ENCODE measurements at places on chromosomes 12 and 14.

DNA sequence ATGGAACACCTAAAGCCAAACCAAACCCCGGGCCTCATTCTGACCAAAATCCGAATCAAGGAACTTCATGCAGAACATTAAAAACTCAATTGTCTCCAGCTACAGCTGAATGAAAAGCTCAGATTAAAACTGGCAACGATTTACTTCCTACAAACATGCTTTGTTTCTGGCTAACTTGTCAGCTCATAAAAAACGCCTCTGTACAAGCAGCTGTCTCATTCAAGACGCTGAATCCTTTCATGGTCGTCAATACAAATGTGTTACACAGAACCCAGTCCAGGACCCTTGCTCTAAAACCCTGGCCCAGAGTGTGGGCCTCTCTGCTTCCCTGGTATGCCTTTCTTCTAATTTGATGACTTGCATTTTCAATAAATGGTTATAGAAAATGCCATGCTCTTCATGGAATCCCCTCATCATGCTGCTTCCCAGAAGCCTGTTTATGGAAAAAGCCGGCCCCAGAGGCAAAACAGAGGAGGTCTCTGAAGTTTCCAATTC is 183.1 kb downstream of the PHLDA1 start:
- no peaks in the 10 kb centered on the region for H3K4me1 ChIP-seq
- DNase-seq, result no peak
- no peak overlapping the region for H3K4me3 ChIP-seq
- no peaks in the 10 kb centered on the region for H3K27me3 ChIP-seq
- H3K27ac ChIP-seq, result no peak overlapping the region

GRCh38 chr14:101819251-101819990 is 57.9 kb downstream of the PPP2R5C start:
- H3K36me3 ChIP-seq, result no peaks in the 10 kb centered on the region
- peaks cover 32% of the 10 kb centered on the region for H3K4me1 ChIP-seq
- no peak overlapping the region for H3K4me3 ChIP-seq

- no peaks in the 10 kb centered on the region for H3K36me3 ChIP-seq
- no peaks in the 10 kb centered on the region for H3K4me1 ChIP-seq
- H3K4me3 ChIP-seq, result no peak overlapping the region
- no peak for DNase-seq
- H3K27ac ChIP-seq, result no peak overlapping the region
- no peaks in the 10 kb centered on the region for H3K27me3 ChIP-seq
Measured at GRCh38 chr14:104267895-104268294, 129.5 kb downstream of the KIF26A start.

DNA sequence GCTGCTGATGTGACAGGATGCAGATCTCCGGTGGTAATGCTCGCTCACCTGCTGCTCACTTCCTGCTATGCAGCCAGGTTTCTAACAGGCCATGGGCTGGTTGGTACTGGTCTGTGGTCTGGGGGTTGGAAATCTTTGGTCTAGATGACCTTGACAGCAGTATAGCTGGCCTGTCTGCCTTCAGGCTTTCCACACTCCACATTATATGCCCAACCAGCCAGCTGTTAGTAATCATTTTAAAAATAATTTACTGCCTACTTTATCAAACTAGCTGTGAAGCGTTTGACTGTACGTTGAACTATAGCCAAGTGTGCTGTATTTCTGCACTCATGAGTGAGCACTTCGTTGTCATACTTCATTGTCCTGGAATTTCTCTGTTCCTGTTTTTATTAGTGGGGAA is 424.0 kb upstream of the GARIN6 start:
- H3K27me3 ChIP-seq, result no peaks in the 10 kb centered on the region
- no peak for DNase-seq
- no peak overlapping the region for H3K4me3 ChIP-seq
- H3K4me1 ChIP-seq, result no peaks in the 10 kb centered on the region
- H3K36me3 ChIP-seq, result no peaks in the 10 kb centered on the region

DNA sequence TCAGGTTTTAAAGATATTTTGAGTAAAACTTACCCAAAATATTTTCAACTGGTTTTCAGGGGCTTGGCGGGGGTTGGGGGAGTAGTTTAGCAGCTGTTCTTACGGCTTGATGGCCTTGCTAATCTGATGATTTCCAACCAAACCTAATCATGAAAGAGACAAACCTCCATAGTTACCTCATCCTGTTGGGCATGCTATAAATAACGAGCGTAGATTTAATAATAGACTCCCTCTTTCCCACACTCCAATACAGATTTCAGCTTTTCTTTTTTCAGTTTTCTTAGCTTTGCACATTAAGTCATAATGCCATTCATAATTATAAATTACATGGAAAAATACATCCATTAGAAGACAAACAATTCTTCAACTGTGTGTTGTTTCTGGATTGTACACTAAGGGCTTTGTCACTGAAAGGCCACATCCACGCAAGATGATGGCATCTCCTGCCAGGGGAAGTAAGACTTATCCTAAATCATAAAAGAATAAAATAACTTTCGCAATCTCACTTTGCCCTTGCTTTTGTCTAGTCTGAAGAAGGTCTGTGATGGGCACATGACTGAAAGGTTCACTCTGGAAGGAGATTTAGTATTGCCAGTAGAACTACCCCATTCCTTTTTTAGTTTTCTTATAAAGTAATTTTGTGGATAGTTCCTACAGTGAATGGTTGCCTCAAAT is 23.2 kb downstream of the ITPR2 start:
- no peak overlapping the region for H3K4me3 ChIP-seq
- no peak for DNase-seq
- peaks cover 20% of the 10 kb centered on the region for H3K4me1 ChIP-seq
- no peak overlapping the region for H3K27ac ChIP-seq

DNA sequence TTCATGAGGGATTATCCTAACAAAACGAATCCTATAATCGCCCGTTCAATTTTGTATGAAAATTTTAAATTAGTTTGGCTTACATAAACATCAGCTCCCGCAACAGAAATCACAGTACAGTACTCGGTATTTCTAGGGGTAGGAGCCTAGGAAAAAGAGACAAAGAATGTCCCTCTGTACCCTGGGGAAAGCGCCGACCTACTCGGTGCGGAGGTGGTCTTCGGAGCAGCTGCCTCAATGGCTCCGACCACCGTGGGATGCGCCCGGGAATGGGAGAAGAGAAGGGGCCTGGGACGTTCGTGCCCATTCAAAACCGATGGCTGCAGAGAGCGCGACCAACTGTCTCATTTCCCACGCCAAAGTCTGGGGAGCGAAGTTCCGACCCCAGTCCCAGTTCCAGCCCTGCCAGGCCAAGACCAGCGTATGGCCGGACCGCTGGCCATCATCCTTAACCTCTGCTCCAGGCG is 618 bp downstream of the GNPNAT1 start:
- peaks cover 9% of the 10 kb centered on the region for H3K4me1 ChIP-seq
- H3K27me3 ChIP-seq, result no peaks in the 10 kb centered on the region
- peak overlapping the region; percentile 78 for H3K4me3 ChIP-seq
- DNase-seq, result no peak

DNA sequence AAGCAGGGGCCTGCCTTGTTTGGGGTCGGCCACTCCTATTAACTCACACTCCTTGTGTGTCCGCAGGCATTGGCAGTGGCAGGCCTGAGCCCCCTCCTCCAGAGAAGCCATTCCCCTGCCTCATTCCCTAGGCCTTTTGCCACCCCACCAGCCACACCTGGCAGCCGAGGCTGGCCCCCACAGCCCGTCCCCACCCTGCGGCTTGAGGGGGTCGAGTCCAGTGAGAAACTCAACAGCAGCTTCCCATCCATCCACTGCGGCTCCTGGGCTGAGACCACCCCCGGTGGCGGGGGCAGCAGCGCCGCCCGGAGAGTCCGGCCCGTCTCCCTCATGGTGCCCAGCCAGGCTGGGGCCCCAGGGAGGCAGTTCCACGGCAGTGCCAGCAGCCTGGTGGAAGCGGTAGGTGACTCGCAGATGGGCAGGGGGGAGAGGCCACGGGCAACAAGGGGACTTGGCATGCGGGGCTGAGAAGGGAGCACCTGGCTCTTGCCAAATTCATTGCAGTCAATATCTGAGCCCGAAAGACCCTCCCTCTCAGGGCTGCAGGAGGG is 106.3 kb upstream of the FKBP4 start:
- no peaks in the 10 kb centered on the region for H3K36me3 ChIP-seq
- H3K27me3 ChIP-seq, result no peaks in the 10 kb centered on the region
- no peak for DNase-seq
- H3K4me3 ChIP-seq, result no peak overlapping the region

DNA sequence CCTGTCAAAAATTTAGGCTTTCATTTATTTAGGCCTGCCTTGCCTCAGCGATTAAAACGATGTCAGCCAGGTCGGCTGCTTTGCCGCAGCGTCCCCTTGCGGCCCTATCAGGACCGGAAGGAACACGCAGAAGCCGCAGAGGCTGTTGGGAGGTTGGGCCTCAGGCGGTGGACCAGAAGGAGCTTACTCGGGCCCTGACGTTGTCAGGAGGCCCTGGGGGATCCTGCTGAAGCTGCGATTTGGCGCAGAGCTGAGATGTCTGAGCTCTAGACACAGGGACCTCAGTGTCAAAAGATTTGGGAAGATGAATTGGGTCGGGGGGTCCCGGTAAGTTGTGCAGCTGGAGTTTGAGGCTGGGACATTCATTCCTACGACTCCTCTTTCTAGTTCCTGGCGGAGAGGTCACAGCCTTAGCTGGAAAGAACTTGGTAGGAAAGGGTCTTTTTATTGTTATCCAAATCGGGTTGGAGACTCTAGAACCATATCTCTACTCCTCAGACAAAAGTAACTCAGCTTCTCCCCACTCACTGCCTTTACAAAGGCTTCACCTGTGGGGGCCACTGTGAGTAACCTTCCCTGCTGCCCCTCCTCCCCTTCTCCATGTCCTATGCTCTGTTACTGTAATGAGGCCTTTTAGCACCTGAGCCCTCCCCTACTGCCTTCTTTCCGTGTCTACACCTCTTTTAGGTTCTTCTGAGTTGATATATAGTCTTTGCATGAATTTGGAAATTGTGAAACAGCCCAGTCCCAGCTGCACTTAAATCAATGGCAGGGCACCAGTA is 6.6 kb upstream of the ABCD2 start:
- no peak overlapping the region for H3K27ac ChIP-seq
- no peaks in the 10 kb centered on the region for H3K36me3 ChIP-seq

DNA sequence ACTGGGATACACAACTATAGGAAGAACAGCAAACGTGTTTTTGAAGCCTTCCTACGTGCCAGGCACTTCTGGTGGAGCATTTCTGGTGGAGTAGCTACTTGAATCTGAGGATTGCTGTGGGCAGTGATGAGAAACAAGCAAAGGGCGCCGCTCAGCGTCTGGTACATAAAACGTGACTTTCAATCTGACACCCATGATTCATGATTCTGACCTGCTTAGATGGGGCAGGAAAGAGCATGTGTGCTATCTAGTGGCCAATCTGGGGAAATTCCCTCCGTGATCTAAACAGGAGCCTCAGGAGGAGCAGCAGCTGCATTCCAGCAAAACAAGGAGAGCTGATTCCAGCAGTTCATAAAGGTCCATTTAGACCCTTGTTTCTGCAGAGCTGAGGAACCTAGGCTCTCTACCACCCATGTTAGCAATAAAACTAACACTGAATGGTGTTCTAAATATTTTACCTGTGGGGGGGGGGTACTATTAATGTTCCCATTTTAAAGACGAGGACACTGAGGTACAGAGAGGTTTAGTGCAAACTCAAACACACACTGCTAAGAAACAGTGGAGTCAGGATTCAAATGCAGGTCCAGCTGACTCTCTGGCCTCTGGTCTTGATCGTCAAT is 37.8 kb downstream of the PAH start:
- H3K4me1 ChIP-seq, result no peaks in the 10 kb centered on the region
- H3K27me3 ChIP-seq, result peaks cover 3% of the 10 kb centered on the region
- H3K4me3 ChIP-seq, result no peak overlapping the region
- DNase-seq, result peak; percentile 22
